Osteoblast (primary cell): ENCODE measurements at places on chromosomes 1 and 21. TPM values are rescaled to one million over a fixed set of nuclear protein-coding genes. Genes with fewer than 3 reads are reported as not detected.

The MFSD2A gene
- 3.5 and 3.6 TPM in 2 replicates for total RNA-seq

The LCE2A gene
- not detected in 2 replicates for total RNA-seq

The LPAR3 gene
- total RNA-seq = 0.29 TPM in 1 of 2 replicates, not detected in the other

The EVA1B gene
- 119 and 135 TPM in 2 replicates for total RNA-seq

The GPN2 gene
- total RNA-seq = 8.0 and 8.3 TPM in 2 replicates

The RAP1GAP gene
- total RNA-seq = under 0.01 and 0.29 TPM in 2 replicates

The OR2T2 gene
- total RNA-seq = not detected in 2 replicates

The EPHB2 gene
- total RNA-seq = 8.7 and 14.7 TPM in 2 replicates

The FLG gene
- total RNA-seq = 4.4 and 8.3 TPM in 2 replicates

The ANKRD45 gene
- total RNA-seq = 0.72 TPM in 1 of 2 replicates, not detected in the other

The COA7 gene
- 14.7 and 14.8 TPM in 2 replicates for total RNA-seq

The RO60 gene
- 132 and 138 TPM in 2 replicates for total RNA-seq

The SYNC gene
- 129 and 139 TPM in 2 replicates for total RNA-seq

The SYT6 gene
- total RNA-seq = 0.29 and 0.36 TPM in 2 replicates

The PDE4B gene
- 19.2 and 21.4 TPM in 2 replicates for total RNA-seq

The TMPRSS15 gene
- not detected in 2 replicates for total RNA-seq

The CAPN2 gene
- 340 and 341 TPM in 2 replicates for total RNA-seq

The HFM1 gene
- 0.29 and 0.36 TPM in 2 replicates for total RNA-seq

The NHLH1 gene
- total RNA-seq = under 0.01 TPM in 1 of 2 replicates, not detected in the other

The MSH4 gene
- under 0.01 and 0.29 TPM in 2 replicates for total RNA-seq

The ACTA1 gene
- not detected in 2 replicates for total RNA-seq

The SERPINC1 gene
- under 0.01 TPM in 1 of 2 replicates, not detected in the other for total RNA-seq

The CDCA8 gene
- total RNA-seq = 1.5 and 1.8 TPM in 2 replicates

The TMPRSS3 gene
- total RNA-seq = not detected in 2 replicates

The SPATA45 gene
- total RNA-seq = not detected in 2 replicates

The FCAMR gene
- total RNA-seq = not detected in 2 replicates

The TNNI3K gene
- total RNA-seq = 0.59 and 0.72 TPM in 2 replicates

The AMY1A gene
- total RNA-seq = not detected in 2 replicates

The ADAMTS4 gene
- 1.4 and 3.5 TPM in 2 replicates for total RNA-seq

The USP24 gene
- 40.7 and 43.1 TPM in 2 replicates for total RNA-seq

The C1orf115 gene
- 0.29 and 0.36 TPM in 2 replicates for total RNA-seq

The TEDDM1 gene
- not detected in 2 replicates for total RNA-seq

The VPS72 gene
- 34.7 and 35.1 TPM in 2 replicates for total RNA-seq

The LCE1A gene
- not detected in 2 replicates for total RNA-seq

The ZNF678 gene
- total RNA-seq = 3.6 and 6.2 TPM in 2 replicates

The PLPPR4 gene
- 1.5 and 1.8 TPM in 2 replicates for total RNA-seq

The ATP8B2 gene
- total RNA-seq = 146 and 162 TPM in 2 replicates

The AUNIP gene
- total RNA-seq = 0.72 and 0.88 TPM in 2 replicates

The PADI4 gene
- not detected in 2 replicates for total RNA-seq

The PRDM15 gene
- total RNA-seq = 7.2 and 8.8 TPM in 2 replicates

The MATN1 gene
- total RNA-seq = under 0.01 TPM in 1 of 2 replicates, not detected in the other

The BLACAT1 gene
- not detected in 2 replicates for total RNA-seq

The PHC2 gene
- 82.2 and 85.4 TPM in 2 replicates for total RNA-seq

The NCAM2 gene
- total RNA-seq = 8.0 and 15.3 TPM in 2 replicates

The LYPD8 gene
- total RNA-seq = not detected in 2 replicates

The ESRRG gene
- under 0.01 TPM in 1 of 2 replicates, not detected in the other for total RNA-seq

The PDPN gene
- 4.7 and 11.9 TPM in 2 replicates for total RNA-seq

The ITGB3BP gene
- 10.5 and 13.3 TPM in 2 replicates for total RNA-seq

The SPRR2B gene
- total RNA-seq = not detected in 2 replicates

The TTC34 gene
- total RNA-seq = 0.29 and 0.36 TPM in 2 replicates

The C1orf87 gene
- total RNA-seq = not detected in 2 replicates

The SLC6A9 gene
- total RNA-seq = 18.5 and 19.4 TPM in 2 replicates

The MANEAL gene
- 0.29 and 0.36 TPM in 2 replicates for total RNA-seq
